ENCODE measurements at places on chromosomes 6 and 20.

DNA sequence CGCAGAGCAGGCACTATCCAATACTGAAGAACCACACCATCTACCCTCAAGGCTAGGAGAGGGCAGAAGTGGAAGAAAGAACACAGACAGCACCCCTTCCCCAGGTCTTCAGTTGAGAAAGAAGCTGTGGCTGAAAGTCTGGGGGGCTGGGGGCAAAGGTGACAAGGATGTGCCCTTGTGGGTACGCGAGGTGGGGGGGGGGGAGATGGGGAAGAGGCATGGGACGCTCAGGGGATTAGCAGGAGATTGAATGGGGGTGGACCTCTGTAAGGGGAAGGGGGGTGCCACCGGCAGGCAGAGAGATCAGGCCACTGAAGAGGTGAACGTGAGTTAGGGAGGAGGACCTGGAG is 1.1 kb downstream of the B4GALT5 start:
- no peak for DNase-seq

- DNase-seq: no peak
These were observed 230.9 kb upstream of the HTR1E start for GRCh38 chr6:86706449-86706848.

DNA sequence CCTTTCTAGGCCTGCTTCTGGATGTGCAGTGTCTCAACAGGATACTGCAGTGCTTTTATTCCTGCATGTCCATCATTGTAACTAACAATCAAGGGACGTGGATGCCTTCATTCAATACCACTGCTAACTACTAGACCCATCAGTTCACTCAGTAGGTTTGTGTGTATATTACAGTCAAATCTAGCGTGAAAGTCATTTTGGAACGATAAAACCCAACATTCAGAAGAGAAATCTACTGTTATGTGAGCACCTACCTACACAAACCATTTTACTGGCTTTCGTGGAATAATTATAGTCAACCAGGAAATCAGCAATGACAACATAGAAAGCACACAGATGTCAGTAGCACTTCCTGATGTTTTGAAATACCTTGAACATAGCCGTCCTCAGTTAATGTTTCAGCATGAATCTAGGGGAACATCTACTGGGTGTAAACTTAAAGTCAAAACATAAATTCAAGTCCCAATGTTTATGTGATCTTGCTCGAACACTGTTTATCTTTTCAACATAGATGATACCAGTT is 270.6 kb downstream of the FARS2 start:
- DNase-seq: no peak

GRCh38 chr6:89934685-89935366 is 40.6 kb downstream of the GJA10 start:
- DNase-seq: no peak

GRCh38 chr6:45827952-45828530 is 187.6 kb downstream of the CLIC5 start:
- DNase-seq: no peak

- peak; percentile 35 for DNase-seq
These were observed 634 bp upstream of the BTBD9 start for GRCh38 chr6:38640216-38640909.

DNA sequence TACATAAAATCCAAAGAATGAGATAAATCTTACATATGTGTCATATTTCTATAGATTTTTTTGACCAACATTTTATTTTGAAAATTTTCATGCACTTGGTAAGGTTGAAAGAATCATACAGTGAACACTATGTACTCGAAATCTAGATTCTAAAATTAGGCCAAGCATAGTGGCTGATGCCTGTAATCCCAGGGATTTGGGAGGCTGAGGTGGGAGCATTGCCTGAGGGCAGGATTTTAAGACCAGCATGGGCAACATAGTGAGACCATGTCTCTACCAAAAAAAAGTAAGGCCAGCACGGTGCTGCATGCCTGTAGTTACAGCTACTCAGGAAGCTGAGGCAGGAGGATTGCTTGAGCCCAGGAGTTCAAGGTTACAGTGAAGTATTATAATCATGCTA is 158.6 kb downstream of the LAMA2 start:
- no peak for DNase-seq

- DNase-seq: no peak
These were observed 5.2 kb downstream of the PPP1R10 start for GRCh38 chr6:30611856-30612194.

DNA sequence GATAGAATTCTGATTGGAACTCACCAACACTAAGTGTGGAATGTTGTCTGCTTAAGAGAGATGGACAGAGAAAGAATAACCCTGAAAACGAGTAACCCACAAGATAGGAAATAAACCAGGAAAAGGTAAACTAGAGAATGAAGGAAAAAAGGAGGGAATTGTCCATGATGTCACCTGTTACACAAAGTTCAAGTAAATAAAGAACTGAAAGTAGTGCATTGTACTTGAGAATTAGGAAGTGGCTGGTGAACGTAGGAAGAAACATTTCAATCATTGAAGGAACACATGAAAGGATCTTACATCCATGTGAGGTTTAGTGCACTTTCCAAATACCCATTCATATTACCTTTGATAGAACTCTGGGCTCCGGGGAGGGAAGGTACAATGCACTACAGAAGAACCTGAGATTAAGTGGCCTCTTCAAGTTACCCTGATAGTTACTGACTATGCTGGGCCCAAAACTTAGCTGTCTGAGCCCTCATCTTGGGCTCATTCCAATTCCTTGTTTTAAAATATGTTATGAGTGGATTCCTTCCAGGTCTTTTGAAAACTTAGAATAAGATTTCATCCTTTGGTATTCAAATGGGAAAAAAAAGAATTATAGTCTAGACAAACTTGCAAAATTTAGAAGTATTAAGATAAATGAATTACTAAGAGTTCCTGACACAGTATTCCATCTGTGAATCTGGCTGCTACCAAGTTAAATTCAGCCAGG is 1.1 kb upstream of the STX7 start:
- no peak for DNase-seq

- DNase-seq: no peak
These were observed 78.3 kb downstream of the CD109 start for GRCh38 chr6:73774311-73774774.

GRCh38 chr6:129777371-129777770 is 67.4 kb upstream of the ARHGAP18 start:
- no peak for DNase-seq

DNA sequence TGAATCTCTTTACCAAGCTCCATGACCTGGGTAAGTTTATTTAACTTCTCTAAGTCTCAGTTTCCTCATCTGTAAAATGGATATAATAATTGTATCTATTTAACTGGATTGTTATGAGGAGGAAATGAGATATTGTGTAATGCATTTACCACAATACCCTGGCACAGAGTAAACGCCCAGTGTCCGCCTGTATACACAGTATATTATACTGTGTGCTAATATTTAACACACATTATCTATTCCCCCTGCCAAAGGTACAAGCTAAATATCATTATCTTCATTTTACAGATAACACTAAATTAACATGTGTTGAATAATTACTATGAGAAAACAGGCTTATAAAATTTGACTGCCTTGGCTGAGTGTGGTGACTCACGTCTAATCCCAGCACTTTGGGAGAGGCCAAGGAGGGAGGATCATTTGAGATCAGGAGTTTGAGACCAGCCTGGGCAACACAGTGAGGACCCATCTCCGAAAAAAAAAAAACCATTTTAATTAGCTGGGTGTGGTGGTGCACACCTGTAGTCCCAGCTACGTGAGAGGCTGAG is 38.7 kb upstream of the TNFRSF21 start:
- no peak for DNase-seq

- peak; percentile 29 for DNase-seq
These were observed 75.9 kb upstream of the MYL9 start for GRCh38 chr20:36465109-36466080.

GRCh38 chr6:56386717-56387116 is 139.3 kb upstream of the COL21A1 start:
- no peak for DNase-seq

- no peak for DNase-seq
These were observed 28.4 kb upstream of the SDHAF4 start for GRCh38 chr6:70538376-70538775.

DNA sequence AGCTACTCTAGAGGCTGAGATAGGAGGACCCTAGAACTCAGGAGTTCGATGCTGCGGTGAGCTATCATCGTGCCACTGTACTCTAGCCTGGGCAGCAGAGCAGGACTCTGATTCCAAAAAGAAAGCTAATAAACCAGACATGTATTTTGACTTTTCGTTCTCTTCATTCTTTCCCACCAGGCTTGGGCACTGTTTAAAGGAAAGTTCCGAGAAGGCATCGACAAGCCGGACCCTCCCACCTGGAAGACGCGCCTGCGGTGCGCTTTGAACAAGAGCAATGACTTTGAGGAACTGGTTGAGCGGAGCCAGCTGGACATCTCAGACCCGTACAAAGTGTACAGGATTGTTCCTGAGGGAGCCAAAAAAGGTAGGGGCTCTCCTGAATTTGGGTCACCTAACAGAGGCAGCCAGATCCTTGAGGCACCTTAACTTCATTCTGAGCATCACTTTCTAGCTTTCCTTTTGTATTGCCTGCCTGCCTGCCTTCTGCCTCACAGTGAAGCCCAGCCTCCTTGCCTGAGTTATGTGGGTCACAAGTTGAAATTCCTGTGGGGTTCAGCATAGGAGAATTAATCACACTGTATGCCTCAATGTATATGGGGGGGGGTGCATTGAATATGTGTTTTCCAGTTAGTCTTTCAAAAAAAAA is 3.2 kb downstream of the IRF4 start:
- DNase-seq: no peak

- DNase-seq: peak; percentile 25
These were observed 65.7 kb upstream of the BACH2 start for GRCh38 chr6:90362318-90362717.

- no peak for DNase-seq
These were observed 115.7 kb upstream of the CLDN20 start for GRCh38 chr6:155147958-155148663.

DNA sequence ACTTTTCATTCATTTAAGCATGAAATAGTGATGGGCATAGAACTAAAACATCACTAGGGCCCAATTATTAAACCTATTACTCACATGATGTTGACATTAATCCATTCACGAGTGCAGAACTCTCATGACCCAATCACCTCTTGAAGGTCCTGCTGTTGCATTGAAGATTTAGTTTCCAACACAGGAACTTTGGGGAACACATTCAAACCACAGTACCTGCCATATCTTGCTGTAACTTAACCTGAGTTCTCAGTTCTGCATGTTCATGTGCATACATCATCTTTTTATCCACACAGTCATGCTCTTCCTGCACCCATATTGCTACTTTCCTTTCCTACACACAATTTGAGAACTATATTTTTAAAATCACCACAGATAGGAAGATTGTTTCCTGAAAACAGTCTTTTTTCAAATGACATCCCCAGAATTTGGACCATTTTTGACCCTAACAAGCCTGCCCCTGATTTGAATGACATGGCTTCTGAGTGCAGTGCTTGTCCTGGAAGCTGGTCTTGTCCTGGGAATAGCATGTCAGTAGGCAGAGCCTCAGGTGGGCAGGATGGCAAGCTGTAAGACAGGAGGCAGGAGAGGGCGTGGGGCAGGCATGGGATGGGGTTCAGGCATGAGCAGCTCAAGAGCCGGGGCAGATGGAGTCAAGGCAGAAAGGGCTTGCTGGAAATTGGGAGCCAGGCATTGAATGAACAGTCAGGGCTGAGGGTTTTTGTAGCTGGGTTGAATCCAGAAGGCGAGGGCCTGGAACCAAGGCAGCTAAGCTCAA is 49.2 kb upstream of the FOXC1 start:
- no peak for DNase-seq

DNA sequence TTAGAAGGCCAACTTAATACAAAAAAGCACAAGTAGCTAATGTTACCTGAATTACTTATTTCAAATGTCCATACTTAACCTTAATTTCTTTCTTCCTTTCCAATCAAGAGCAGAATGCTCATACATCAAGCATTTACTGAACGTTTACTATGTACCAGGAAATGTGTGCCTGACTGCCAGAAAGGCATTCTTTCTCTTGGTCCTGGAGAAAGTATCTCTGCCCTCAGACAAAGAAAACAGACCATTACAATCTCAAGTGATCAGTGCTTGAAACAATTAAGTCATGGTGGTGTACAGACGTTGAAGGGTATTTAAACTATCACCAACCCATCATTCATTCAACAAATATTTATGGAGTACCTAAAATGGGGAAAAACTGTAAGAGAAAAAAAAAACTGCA is 26.4 kb downstream of the CSNK2A1 start:
- no peak for DNase-seq

GRCh38 chr6:357791-358341 is 33.7 kb upstream of the IRF4 start:
- DNase-seq: no peak

GRCh38 chr6:160950507-160950906 is 41.1 kb upstream of the MAP3K4 start:
- DNase-seq: no peak

DNA sequence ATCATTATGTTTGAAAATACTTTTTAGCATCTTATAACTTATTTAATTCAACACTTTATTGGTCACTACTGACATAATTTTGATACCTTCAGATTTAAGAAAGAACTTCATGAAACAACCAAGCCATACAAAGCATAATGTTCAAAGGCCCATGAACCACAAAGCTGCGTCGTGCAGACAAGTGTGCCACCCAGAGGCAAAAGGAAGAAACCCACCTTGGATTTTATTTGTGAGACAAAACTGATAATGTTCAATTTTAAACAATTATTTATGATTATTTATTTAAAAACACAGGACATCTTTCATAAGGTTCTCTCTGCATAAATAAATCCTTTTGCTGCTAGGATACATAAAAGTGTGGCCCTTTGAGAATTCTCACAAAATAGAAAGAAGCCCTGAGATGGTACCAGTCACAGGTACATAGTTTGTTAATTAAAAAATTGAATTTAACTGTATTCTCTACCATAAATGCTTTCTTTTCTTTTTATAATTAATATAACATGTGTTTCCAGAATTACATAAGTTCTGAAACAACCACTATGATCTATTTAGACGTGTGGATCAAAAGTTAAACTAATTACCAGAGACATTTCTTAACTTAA is 143.7 kb downstream of the RALGAPA2 start:
- no peak for DNase-seq

DNA sequence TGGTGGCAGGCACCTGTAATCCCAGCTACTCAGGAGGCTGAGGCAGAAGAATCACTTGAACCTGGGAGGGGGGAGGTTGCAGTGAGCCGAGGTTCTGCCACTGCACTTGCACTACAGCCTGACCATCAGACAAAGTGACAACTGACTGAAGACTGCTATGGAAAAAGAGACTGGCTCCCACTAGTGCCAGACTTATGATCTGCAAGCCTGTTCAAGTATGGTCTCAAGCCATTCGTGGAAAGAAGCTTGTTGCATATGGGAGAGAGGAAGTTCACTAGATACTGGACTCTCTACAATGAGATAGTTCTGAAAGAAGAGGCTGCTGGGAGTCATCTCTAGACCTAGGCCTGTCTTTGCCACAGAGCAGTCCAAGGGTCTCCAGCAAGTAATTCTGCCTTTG is 26.7 kb downstream of the MDN1 start:
- no peak for DNase-seq

- no peak for DNase-seq
These were observed 121.4 kb upstream of the CEP162 start for GRCh38 chr6:84348801-84349200.

GRCh38 chr6:12546410-12547002 is 170.1 kb upstream of the PHACTR1 start:
- DNase-seq: no peak

Measured in ovary (tissue), 10 donors.